ENCODE measurements at places on chromosomes 7 and 10.

- DNase-seq = no peak
These were observed 145.8 kb downstream of the NSUN6 start for GRCh38 chr10:18505456-18506118.

DNA sequence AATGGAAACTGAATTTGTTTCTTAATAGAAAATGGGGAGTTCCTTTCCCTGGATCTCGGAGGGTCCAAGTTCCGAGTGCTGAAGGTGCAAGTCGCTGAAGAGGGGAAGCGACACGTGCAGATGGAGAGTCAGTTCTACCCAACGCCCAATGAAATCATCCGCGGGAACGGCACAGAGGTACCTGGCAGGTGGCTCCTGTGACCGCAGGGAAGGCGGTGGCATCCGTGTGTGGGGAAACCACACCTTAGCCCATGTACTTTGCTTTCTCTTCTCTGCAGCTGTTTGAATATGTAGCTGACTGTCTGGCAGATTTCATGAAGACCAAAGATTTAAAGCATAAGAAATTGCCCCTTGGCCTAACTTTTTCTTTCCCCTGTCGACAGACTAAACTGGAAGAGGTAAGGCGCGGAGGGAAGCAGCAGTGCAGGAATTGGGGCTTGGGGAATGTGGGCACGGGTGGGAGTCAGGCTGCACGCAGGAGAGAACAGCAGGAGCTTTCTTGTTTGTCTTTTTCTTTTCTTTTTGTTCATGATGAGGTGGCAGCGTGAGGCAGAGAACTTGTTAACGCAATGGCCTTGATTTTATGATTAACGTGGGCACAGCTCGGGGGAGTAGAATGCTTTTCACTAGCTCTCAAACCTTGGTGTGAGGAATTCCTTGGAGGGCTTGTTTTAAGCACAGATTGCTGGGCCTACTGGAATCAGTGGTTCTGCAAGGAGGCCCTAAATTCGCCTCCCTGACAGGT lies 12.8 kb downstream of the HKDC1 start:
- DNase-seq = no peak

DNA sequence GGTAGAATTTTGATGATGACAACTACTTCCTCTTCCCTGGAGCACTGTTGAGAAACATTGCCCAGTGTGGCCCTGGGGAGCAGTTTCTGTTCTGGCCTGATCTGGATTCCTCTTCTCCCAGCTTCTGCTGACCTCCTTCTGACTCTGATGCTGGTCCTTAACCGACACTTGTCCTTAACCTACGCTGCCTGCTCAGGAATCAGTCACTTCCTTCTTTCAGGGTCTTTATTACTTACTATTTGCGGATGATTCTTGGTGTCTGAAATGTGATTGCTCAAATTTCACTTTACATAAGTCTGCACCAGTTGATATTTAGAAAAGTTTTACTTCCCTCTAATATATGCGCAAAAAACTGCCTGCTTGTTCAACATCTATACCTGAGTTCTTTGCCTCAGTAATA lies 164.1 kb downstream of the PTEN start:
- DNase-seq = no peak

- no peak for DNase-seq
These were observed 150.1 kb downstream of the PLPP4 start for GRCh38 chr10:120607016-120607709.

DNA sequence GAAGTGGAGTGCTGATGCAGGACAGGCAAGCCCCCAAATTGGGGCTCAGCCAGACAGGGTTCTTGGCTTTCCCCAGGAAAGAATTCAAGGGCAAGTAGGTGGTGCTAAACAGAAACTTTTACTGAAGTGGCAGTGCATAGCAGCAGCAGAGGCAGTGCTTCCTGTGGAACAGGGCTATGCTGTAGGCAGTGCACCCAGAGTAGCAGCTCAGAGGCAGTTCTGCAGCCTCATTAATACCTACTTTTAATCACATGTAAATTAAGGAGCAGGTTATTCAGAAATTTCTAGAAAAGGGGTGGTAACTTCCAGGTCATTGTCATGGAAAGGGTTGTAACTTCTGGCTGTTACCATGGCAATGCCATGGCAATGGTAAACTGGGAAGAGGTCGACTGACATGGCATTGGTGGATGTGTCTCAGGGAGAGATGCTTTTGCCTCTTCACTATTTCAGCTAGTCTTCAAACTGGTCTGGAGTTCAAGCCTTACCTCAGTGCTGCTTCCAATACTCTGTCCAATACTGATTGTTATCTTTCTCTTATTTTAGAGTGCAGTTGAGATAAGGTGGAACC lies 29.2 kb downstream of the PRSS58 start:
- no peak for DNase-seq

GRCh38 chr7:140425718-140426117 lies 21.9 kb downstream of the RAB19 start:
- no peak for DNase-seq

DNA sequence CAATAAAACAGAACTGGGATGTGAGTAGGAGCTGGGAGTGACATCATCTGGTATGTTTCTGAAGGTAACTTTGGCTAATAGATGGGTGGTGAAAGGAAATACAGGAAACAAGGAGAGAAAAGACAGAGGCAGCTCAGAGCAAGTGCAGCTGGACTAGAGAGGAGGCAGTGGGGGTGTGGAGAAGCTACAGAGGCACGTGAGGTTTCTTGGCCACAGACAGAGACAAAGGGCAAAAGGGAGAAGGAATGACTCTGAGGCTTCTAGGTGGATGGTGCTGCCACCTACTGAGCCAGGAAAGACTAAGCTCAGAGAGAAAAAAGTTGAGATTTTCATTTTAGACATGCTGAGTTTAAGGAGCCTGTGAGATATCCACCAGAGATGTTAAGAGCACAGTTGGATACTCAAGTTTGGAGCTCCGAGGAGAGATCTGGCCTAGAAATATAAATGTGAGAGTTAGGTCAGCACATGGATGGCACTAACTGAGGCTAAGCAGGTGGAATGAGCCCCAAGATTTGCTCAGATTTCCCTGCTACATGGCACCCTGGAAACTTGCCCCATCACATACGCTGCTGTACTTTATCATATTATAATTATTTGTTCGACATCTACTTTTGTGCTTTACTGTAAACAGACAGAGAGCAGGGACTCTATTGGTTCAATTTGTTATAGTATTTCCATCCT lies 293.0 kb upstream of the IMMP2L start:
- no peak for DNase-seq

GRCh38 chr7:226281-226895 lies 34.0 kb downstream of the FAM20C start:
- DNase-seq = no peak

GRCh38 chr10:5023177-5023805 lies 19.6 kb upstream of the AKR1C2 start:
- DNase-seq = no peak

DNA sequence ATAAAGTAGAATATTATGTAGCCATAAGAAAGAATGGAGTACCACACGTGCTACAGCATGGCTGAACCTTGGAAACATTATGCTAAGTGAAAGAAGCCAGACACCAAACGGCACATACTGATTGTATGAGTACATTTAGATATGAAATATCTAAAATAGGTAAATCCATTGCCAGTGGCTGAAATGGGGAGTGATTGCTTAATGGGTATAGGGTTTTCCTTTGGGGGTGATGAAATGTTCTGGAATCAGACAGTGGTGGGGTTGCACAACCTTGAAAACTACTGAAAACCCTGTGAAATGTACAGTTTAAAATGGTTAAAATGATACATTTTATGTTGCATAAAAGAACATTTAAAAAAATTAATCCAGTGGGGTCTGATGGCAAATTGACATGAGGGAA lies 667.9 kb downstream of the AUTS2 start:
- no peak for DNase-seq

GRCh38 chr10:35387768-35388167 lies 51.5 kb downstream of the CCNY start:
- no peak for DNase-seq

DNA sequence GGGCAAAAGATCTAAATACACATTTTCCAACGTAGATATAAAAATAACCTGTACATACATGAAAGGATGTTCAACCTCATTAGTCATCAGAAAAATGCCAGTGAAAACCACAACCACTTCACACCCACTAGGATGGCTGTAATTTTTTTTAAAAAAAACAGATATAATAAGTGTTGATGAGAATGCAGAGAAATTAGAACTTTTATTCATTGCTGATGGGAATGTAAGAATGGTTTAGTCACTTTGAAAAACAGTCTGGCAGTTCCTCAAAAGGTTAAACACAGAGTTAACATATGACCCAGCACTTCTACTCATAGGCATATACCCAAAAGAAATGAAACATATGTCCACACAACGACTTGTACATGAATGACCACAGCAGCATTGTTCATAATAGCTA lies 32.3 kb upstream of the PRKCQ start:
- DNase-seq = no peak

GRCh38 chr10:69472544-69472943 lies 21.3 kb downstream of the TSPAN15 start:
- no peak for DNase-seq

DNA sequence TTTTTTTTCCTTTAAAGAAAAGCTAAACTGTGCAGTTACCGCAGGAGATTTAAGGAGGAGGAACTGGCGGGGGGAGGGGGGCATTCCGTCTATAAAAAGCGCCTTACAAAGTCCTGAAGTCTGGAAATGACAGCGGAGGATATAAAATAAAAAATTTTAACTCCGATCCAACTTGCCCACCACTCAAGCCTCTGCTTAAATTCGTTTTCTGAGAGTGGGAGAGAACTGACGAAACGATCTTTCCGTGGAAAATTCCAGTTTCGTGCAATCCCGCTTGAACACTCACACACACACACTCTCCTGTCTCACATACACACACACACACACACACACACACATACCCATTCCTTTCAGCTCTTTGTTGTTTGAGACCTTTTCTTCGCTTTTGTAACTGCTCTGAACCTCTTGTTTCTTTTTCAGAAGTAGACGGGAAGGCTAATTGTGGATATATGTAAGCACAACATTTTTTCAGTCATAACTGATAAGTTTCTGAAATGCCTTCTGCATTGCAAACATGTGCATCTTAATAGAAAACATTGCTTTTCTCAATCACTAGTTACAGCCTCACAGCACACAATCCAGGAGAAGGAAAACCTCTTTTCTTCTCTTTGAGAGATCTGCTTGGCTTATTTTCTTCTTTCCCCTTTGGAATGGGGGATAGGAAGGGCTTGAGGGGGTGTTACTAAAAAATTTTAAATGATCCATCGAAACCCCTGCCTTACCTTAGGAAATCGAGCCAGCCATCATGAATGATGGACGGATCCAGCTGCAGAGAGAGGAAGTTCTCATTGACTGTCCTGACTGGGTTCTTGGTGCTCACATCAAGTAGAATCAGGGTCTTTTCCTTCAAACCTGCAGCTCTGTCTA lies 628 bp downstream of the HPSE2 start:
- DNase-seq = no peak

- no peak for DNase-seq
These were observed 891.9 kb upstream of the MBL2 start for GRCh38 chr10:53664282-53665019.

GRCh38 chr7:42214060-42214679 lies 22.8 kb downstream of the GLI3 start:
- DNase-seq = no peak

DNA sequence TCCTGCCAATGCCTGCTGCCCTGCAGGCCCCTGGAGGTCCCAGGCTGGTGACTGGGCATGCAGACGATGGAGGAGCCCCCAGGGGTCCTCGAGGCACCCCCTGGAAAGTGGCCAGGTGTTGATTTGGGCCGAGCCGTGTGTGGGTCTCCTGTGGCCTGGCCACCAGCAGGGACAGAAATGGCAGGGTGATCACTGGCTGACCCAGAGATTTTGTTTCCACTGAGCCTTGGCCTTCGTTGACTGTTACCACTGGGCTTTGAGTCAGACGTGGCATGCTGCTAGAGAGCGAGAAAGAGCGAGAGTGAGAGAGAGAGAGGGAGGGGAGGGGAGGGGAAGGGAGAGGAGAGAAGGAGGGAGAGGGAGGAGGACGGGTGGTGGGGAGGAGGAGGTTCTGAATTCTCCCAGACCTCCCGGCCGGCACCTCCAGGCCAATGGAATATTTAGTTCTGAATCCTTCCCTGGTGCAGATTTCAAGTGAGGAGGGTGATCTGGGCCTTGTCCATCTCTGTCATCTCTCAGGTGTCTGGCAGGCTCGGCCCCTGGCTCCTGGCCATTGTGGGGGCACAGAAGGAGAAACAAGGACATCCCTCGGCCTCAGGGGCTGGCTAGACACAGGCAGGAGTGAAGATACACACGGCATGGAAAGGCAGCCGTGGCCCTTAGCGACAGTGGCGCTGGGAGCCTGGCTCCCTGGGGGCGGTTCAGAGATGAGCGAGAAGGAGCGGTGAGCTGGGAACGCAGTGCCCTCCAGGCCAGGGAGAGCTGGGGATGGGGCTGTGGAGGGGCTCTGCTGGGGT lies 58.2 kb downstream of the GLRX3 start:
- DNase-seq = no peak

DNA sequence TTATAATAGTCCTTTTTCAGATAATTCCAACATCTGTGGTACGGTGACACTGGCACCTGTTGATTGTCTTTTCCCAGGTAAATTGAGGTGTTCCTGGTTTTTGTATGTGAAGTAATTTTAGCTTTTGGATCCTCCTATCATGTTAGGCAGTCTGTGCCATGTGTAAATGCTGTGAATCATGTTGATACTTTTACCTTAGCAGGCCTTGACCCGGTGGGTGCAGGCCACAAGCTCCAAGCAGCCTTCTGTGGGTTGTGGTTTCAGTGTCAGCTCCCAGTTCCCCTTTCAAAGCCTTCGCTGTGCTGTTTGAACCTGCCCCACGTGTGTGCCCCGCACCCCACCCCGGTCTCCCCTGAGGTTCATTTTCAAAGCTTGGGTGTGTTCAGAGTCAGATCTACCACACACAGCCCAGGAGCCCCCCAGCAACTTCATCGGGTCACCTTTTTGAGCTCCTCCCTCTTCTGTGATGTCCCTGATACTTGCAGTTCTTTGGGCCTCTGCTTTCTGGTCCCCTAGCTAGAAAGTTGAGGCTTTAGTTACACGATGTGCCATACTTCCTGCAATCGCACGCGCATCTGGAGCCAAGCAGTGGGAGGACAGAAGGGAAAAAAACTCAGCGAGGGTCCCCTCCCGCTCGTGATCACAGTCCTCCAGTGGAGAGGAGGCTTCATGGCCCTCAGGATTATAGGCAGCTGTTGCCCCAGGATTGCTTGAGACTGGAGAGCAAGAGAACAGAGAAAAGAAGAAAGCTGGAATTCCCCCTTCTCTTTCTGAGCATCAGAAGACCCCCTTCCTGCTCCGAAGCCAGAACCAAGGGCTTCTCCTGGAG lies 8.7 kb upstream of the BHLHA15 start:
- no peak for DNase-seq
